ENCODE measurements at places on chromosomes 6 and 20.

- no peak for DNase-seq
These were observed 865.3 kb upstream of the GJE1 start for GRCh38 chr6:141267420-141267819.

DNA sequence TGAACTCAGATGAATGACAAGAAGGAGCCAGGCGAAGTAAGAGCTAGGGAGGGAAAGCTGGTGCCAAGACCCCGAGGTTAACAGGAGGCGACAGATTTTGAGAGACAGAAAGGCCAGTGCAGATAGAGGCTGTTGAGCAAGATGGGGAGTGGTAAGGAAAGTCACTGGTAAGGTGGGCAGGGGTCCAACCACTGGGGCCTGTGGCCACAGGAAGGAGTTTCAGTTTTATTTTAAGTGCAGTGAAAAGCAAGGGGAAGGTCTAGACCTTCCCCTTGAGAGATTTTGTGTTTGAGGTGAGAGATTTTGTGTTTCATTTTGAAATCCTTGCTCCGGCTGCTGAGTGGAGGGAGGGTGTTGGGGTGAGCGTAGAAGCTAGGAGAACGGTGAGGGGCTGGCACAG lies 41.8 kb upstream of the APCDD1L start:
- DNase-seq, result no peak

DNA sequence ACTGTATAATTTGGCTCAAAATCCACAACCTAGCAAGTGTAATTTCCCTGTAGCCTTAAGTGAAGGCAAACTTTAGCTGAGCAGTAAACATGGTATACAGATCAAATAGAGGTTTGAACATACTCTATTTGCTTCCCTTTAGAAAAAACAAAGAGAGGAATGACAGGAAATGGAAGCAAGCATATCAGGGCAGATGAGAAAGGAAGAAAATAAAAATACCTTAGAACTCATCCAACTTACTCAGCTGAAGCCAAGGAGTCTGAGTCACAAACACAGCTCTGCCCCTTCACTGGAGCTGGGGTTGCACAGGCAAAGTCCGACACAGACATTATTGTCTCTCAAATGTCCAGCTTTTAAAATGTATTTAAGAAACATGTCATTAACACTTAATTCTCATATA lies 379.9 kb upstream of the IRAK1BP1 start:
- DNase-seq, result no peak

DNA sequence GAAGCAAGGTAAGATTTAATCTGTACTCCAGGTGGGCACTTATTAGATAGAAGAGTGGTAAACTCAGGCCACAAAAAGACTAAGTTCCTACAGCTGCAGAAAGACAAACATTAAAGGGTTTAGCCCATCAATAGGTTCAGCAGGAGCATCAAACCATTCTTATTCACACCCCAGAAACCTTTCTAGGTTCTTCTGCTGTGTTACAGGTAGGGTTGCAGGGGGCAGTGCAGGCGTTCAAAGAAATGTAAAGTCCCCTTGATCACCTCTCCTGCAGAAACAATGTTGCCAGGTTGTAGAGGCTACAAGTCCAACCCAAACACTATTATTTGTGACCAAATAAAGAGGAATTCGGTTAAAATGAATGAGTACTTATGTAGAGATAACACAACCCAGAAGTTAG lies 31.8 kb downstream of the PHACTR1 start:
- DNase-seq, result no peak

DNA sequence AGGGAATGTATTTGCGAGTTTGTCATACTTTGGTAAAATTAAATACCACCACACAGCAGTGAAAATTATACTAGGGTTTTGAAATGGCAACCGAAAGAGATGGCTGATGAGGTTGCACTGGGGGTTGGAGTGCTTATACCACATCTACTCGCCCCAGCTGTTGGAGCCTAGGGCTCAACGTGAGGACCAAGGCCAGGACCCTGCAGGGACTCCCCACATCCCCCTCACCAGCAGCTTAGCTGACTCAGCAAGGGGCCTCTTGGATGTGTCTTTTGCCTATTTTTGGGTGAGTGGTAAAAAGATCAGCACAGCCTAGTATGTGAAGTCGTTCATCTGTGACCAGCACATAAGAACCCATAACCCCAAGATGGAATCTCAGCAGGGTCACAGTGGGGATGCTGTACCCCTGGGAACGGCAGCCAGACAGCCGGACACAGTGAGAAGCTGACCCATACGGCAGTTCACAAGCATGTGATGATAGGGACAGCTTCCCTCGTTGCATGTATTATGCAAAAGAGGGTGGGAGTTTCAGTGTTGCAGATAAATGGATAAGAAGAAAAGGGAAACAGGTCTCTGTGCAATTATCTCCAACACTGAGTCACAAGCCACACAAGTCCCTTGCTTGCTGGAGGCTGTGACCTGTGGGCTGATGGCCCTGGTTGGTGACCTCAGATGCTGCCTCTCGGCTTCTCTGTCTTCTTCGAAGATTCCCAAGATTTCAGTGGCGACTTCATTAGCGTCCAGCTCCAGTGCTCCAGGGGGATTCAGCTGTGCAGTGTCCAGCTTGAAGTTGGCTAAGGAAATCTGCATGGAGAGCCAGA lies 20.9 kb upstream of the SPO11 start:
- DNase-seq, result no peak
